Activated naive CD4-positive, alpha-beta T cell treated with anti-CD3 and anti-CD28 coated beads for 36 hours (primary cell): ENCODE measurements at places on chromosomes 2 and 18. TPM values are rescaled to one million over a fixed set of nuclear protein-coding genes. Genes with fewer than 3 reads are reported as not detected.

The TANC1 gene
- total RNA-seq = 2.0 TPM

The PLA2R1 gene
- not detected for total RNA-seq

The NXPH2 gene
- total RNA-seq = not detected

The AQP12B gene
- total RNA-seq = not detected

The ANKRD62 gene
- total RNA-seq = not detected

The PHOSPHO2 gene
- 1.2 TPM for total RNA-seq

The GALNT5 gene
- not detected for total RNA-seq

- DNase-seq = no peak
These were observed 1.6 kb downstream of the KLHL29 start for GRCh38 chr2:23386339-23387220.

DNA sequence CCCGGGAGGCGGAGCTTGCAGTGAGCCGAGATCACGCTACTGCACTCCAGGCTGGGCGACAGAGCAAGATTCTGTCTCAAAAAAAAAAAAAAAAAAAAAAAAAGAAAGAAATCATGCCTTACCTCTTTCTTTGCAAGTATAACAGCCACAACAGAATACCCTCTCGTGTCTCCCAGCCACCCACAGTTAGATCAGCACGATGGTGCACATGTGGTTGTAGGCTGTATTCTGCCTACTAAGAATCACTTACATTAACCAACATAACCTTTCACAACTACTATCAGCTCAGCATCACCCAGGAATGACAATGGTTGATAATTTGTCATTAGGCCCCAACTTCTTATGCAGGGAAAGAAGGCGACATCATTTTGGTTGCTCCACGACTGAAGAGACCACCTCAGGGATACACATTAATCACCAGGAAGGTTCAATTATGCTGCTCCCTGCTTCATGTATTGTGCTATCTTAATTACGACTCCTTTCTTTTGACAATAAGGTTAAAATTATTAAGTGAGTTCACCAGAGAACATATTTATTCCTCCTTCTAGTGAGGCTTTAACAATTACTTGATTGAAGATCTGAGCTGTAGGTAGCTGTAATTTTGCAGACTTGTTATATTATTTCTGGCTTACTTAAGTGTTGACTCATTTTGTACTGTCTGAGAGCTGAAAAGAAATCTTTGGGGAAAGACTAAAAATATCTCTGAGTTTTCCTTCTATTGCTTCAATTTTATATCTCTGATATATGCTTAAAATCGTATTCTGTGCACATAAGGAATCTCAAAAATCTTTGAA is 120.1 kb downstream of the LRP1B start:
- DNase-seq = no peak

DNA sequence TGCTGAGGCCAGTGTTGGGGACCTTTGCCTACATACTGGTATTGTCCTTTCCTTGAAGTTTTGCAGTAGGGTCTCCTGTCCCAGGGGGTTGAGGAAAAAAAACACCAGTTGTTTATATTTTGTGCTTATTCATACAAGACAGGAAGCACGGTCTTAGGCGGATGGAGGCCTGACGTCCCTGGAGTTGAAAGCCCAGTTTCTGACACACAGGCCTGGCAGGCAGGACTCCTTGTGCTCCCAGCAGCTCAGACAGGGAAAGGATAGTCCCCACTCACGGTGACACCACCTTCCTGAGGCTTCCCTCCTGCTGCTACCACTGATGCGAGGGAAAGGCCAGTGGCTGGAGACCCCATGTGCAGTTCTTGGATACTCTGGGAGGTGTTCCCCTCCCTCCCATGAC is 15.5 kb upstream of the SP100 start:
- no peak for DNase-seq

GRCh38 chr2:241015439-241015838 is 17.0 kb downstream of the SNED1 start:
- no peak for DNase-seq

DNA sequence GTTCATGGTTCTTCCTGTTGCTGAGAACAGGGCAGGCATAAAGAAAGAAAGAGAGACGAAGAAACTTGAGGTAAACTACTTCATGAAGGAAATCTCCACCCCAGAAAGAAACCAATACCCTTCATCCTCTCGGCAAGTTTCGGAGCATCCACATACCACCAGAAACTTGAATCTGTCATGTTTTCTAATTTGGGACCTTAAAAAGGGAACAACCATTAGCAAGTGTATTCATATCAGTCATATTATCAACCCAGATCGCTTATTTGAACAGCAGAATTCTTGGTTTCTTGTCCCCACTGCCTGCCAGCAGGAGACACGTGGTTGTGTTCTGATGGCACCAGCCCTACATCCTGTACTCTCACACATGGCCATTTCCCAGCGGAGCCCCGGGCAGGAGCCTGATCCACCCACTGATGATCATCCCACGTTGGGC is 53.2 kb upstream of the FZD7 start:
- DNase-seq = no peak

DNA sequence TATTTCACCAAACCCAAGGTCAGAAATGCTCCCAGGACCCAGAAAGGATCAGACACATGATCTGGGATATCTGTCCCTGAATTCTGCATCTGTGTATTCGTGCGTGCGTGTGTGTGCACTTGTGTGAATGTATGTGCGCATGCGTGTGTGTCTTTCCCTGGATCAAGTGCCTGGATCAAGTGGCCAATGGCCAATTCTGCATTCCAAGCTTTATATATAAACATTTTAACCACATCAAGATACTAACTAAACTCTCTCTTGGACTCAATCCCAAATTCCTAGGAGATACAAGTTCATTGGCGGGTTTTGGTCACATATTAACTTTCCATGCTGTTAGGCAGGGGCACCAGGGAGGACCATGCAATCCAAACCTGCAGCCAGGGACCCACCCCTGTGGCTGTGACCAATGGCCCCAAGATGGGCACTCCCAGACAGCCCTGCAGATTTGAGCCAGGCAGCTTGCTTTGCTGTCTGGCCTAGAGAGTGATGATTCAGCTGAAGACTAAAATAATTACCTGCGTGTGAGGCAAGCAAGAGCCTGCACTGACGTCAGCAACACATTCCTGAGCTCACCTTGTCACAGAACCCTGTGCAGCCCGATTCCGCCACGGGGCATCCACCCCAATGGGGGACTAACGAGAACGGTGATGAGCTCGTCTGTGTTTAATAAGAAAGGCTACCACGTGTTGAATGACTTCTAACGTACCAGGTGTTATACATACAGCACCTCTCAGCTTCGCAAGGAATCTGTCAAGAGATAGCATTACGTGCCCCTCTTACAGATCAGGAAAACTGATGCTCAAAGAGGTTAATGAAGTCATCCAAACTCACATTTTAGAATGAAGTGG is 45.3 kb upstream of the ROCK2 start:
- DNase-seq = no peak

- no peak for DNase-seq
These were observed 60.6 kb downstream of the ITGA4 start for GRCh38 chr2:181517685-181518301.

- no peak for DNase-seq
These were observed 5.6 kb downstream of the QPCT start for GRCh38 chr2:37350034-37350433.

GRCh38 chr2:182758379-182758778 is 42.3 kb downstream of the DNAJC10 start:
- no peak for DNase-seq
